ENCODE measurements at places on chromosomes 2 and 18.

DNA sequence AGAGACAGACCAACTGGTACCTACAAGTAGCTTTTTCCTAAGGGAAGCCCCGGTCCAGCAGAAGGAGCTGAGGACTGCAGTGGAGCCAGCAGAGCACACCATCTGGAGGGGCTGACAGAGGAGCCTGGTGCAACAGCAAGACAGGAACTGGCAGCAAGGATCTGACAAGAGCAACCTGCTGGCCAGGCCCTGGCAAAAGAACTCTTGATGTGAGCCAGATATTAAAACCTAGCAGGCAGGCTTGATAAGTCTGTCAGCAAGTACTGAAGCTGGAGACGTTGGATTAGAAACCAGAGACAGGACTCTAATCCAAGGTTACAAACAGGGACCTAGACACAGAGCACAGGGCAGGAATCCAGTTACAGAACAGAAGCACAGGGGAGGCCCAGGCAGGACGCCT lies 260.7 kb upstream of the MGAT5 start:
- DNase-seq, result no peak

GRCh38 chr18:62287781-62288664 lies 37.1 kb upstream of the TNFRSF11A start:
- DNase-seq, result no peak

GRCh38 chr2:211157211-211157610 lies 600.8 kb downstream of the CPS1 start:
- DNase-seq, result no peak

DNA sequence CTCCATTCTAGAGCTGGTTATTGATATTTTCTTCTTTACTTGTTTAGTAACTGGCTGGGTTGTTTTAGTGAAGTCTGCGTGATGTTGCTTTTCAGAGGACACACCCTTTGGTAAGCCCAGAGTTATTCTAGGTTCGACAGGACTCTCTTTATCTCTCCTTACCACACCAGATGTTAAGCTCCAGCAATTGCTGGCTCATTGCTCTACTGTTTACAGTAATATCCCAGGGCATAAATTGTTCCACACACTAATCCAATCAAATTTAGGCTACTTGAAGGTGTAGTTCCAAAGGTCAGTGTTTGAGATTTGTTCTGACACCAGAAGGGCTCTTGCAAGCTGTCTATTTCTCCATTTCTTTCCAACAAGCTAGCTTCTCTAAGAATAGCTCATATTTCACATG lies 506.6 kb downstream of the NR4A2 start:
- DNase-seq, result no peak

- no peak for DNase-seq
Observed at GRCh38 chr2:102773149-102773705, 11.4 kb downstream of the TMEM182 start.

DNA sequence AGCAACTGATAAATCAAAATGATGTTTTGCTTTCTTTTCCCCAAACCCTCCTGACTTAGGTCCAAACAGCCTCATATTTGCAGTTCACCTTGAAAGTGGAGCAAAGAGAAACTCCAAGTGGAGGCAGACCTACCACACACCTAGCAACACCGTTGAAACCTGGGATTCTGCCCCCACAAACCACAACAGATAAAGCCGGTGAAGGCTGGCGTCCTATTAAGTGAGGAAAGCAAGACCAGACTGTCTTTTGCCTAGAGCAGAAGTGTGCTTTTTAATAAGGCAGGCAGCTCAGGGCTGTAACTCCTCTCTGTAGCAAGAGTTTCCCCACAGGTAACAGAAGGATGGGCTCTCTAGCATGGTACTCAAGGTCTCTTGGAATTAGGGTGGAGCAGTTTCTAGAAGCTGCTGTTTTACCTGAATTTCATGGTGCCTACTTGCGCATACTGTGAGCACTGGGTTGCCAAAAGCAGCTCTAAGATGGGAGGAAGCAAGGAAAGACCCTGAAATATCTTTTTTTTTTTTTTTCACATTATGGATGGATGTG lies 336.9 kb downstream of the BCL11A start:
- no peak for DNase-seq

DNA sequence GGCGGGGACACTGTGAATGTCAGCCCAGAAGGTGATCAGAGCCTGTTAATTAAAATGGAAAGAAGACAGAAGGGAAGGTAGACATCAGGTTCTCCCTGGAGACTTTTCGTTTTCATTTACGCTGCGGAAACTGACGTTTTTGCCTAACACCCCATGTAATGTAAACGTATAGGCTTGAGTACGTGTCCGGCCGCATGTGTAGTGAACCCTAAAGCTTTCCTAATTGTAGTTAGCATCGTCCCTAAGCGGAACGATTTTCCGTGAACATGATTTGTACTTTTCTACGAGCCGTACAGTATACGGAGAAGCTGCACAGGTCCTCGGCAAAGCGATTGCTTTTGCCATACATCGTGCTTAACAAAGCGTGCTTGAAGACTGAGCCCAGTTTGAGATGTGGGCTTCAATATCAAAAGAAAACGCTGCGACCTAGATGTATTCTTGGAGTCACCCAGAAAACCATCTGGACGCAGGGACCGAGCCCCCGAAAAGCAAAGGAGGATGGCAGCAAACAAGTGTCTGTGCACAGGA lies 284 bp downstream of the TIMM21 start:
- DNase-seq, result no peak

- no peak for DNase-seq
Observed at GRCh38 chr2:46697830-46698323, 217.7 kb downstream of the MCFD2 start.

GRCh38 chr2:50491541-50492476 lies 540.1 kb downstream of the NRXN1 start:
- peak; percentile 49 for DNase-seq

DNA sequence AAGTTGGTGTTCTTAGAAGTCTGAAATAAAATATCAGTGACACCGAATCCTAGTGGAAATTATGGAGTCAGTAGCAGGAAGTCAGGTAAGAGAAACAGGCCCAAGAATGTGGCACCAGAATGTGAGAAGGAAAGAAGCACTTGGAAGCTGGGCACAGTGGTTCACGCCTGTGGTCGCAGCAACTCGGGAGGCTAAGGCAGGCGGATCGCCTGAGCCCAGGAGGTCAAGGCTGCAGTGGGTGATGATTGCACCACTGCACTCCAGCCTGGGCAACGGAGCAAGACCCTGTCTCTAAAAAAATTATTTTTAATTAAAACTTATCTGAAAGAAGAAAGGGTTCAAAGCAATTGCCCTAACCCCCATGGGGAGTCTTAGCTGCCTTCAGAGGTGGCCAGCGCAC lies 268.3 kb upstream of the SALL3 start:
- no peak for DNase-seq

- DNase-seq, result no peak
Observed at GRCh38 chr18:5894611-5895298, 567 bp downstream of the TMEM200C start.

DNA sequence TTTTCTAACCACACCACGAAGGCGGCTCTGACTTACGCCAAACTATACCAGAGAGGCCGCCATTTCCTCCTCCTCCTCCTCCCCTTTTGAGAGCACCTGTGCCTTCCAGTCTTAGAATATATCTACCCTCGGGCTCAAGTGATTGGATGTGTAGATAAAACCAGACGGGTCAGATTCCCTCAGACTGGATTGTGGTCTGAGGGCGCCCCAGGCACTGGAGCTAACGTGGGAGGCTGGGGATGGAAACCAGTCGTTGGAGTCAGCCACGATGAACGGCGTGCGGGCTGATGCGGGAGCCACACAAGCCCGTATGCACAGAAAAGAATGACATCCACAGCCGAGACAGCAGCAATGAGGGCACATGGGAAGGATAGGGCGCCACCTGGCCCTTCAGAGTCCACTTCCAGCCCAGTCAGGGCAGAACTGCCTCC lies 12.3 kb upstream of the ODC1 start:
- no peak for DNase-seq

GRCh38 chr2:217573571-217573970 lies 429.2 kb downstream of the TNS1 start:
- no peak for DNase-seq

GRCh38 chr18:46958209-46958608 lies 40.8 kb downstream of the KATNAL2 start:
- DNase-seq, result no peak

DNA sequence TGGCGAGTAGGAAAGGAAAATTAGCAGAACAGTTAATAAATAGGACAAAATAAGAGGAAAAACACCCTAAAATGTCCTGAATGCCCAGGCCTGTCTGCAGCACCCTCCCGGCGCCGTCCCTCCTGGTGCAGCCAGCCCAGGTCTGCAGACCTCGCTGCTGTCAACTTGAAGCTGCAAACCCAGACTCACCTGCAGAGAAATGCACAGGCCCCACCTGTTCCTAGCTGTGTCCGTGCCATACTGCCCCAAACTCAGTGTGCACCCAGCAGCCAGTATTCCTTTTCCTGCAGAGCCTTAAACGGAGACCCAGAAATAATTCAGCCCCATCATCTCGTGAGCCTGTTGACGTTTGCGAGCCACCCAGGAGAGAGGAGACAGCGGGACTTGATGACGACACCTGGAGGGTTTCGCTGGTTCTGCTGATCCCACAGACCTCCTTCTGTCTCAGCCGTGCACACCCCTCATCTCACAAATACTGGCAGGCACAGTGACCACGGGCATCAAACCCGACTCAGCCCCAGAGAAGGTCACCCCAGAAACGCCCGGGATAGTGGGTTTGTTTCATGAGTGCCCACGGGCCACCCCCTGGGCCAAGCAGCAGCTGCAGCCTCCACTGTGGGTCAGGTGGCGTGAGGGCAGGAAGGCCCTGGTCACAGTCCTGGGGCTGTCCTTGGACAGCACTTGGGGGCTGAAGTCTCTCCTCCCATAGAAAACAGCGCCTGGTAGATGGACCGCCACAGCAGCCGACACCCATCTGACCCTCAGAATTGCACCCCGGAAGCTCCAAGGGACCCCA lies 239.5 kb upstream of the SALL3 start:
- DNase-seq, result no peak

- DNase-seq, result no peak
Observed at GRCh38 chr18:68267583-68267982, 447.3 kb downstream of the TMX3 start.

- DNase-seq, result no peak
Observed at GRCh38 chr2:68452158-68452900, 14.8 kb downstream of the FBXO48 start.

- DNase-seq, result peak; percentile 49
Observed at GRCh38 chr2:105873721-105874120, 129.0 kb downstream of the NCK2 start.

DNA sequence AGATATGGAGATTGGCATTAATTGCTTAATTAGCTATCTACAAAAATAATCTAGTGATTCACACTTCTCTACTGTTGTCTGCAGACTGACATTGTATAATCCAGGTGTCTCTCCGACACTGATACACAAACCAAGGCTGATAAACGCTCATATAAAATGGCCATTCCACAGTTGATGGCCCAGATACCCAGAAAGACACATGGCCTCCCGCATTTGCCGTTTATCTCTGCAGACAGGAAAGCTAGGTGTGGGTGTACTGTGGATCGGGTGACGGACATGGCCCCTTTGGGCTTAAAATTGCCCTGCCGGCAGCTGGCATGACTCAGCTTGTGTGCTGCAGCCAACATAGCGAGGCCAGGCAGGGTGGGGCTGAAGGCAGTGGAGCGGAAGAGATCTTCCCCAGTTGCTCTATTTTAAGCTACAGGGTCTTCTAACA lies 18.5 kb downstream of the PMAIP1 start:
- DNase-seq, result no peak

DNA sequence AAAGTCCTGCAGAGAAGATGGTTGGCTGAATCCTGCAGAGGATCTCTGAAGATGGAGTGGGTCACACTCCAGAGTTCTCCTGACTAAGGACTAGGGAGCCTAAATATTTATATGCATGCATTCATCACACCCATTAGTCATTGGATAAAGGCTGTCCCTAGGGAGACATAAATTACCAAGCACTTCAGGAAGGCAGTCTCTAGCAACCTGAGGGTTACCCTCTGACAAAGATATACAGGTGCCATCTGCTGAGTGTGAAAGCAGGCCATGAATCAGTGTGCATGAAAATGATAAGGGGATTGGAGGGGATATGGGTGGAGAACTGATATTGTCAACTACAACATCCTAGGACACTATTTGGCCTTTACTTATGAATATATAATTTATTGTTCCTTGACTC lies 294.8 kb upstream of the DDX18 start:
- DNase-seq, result no peak

- no peak for DNase-seq
Observed at GRCh38 chr2:144989579-144990270, 469.8 kb upstream of the ZEB2 start.

- no peak for DNase-seq
Observed at GRCh38 chr18:72470391-72470790, 73.8 kb downstream of the CBLN2 start.

- no peak for DNase-seq
Observed at GRCh38 chr2:173631127-173631460, 276.4 kb downstream of the CDCA7 start.

DNA sequence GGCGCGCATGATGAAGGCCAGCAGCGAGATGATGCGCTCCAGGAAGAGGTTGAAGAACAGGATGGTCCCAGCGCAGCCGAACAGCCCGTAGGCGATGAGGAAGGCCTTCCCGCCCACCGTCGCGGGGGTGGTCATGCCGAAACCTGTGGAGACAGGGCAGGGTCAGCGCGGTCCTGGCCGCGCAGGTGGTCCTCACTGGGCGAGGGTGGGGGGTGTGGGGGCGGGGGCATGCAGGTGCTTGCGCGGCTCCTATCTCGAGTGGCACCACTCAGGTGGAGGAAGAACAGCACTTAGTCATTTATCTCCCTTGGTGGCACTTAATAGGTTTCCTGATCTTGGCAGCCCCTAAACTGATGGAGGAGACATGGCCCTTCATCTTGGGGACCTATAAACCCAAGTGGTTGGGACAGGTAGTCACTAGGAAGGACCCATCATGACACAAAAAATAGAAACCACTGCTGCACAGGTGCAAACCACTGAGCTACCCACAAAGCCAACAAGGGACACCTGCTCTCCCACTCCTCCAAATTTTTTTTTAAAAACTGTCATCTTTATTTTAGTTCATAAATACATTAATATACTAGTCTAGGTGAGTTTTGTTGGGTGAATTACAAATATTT lies 118.8 kb downstream of the MSH2 start:
- DNase-seq, result no peak

Data from dermis microvascular lymphatic vessel endothelial cell (primary cell).